ENCODE measurements at places on chromosomes 12 and 14. TPM values are rescaled to one million over a fixed set of nuclear protein-coding genes. Genes with fewer than 3 reads are reported as not detected.

DNA sequence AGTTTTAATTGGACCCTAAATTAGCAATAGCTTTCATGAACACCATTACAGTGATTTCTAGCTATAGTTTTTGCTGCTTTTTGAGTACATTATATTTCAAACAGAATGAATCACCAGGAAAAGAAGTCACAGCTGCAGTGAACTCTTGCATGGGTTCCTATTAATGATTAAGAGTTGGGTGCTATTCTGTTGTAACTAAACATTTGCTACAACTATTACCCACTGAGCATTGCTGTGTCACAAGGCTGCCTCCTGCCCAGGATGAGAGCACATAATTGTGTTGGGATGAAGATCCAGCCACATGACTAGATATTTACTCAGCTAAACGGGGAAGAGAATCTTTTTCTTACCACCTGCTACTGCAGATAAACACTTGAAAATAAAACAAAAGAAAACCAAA lies 152.7 kb downstream of the GXYLT1 start:
- no peak for DNase-seq

- no peak for DNase-seq
Measured at GRCh38 chr12:131432532-131433260, 278.2 kb upstream of the SFSWAP start.

DNA sequence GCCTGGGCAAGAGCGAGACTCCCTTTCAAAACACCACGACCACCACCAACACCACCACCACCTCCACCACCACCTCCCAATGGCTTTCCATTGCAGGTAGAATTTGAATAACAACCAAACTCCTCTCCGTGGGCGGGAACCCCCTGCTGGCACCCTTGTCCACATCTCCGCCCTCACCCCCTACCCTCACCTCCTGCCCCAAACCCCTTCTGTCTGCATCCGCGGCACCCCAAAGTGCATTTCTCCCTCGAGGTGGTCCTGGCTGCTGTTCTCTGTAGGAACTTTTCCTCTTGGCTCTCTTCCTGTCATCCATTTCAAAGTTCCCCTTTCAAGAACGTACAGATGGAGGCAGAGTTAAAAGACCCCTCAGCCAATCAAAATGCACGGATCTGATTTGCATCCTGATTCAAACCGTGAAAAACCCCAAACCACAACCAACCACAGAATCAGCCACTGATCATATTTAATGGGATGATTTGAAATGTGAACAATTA lies 3.8 kb downstream of the SDSL start:
- DNase-seq, result no peak

The GAPDH gene
- 2,005 TPM for polyA plus RNA-seq

GRCh38 chr12:68445824-68446223 lies 113.7 kb upstream of the MDM1 start:
- no peak for DNase-seq

DNA sequence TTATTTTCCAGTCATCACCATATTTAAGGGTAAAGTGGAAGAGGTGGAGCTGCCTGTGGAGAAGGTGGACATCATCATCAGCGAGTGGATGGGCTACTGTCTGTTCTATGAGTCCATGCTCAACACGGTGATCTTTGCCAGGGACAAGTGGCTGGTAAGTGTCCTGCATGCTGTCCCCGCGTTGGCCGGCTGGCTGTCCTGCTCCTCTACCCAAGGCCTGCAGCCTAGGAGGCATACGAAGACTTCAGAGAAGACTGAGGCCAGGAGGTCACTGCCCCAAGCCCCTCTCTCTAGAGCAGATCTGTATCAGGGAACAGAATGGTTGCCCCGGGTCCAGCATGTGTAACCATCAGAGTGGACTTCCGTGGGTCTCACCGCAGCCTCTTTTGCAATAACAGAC lies 77.7 kb downstream of the PRMT8 start:
- no peak for DNase-seq

The ATN1 gene
- 95.0 TPM for polyA plus RNA-seq

GRCh38 chr12:105170139-105170538 lies 62.6 kb downstream of the WASHC4 start:
- no peak for DNase-seq

The LRRIQ1 gene
- 38.7 TPM for polyA plus RNA-seq

DNA sequence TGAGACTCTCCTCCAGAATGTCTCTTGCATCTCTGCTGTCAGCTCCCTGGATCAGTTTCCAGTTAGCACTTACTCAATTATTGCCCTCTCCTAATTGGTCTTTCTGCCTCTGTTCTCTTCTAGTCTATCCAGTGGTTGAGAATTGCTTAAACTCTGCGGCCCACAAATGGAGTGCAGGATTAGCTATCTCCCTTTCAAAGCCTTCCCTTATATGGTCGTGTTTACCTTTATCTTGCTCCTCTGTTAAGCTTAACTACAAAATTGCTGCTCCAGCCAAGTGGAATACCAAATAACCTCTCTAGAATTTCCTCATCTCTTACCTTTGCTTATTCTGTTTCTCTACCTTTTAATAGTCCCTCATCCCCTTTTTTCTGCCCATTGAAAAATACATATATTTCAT lies 132.7 kb downstream of the NRXN3 start:
- no peak for DNase-seq

The DGKA gene
- polyA plus RNA-seq, result 17.7 TPM

GRCh38 chr14:104103446-104104075 lies 18.1 kb downstream of the ASPG start:
- no peak for DNase-seq

GRCh38 chr12:75634244-75635222 lies 123.1 kb upstream of the KRR1 start:
- no peak for DNase-seq

- DNase-seq, result no peak
Measured at GRCh38 chr14:31508135-31508534, 20.3 kb upstream of the GPR33 start.

GRCh38 chr14:101721111-101721510 lies 40.4 kb upstream of the PPP2R5C start:
- DNase-seq, result no peak

DNA sequence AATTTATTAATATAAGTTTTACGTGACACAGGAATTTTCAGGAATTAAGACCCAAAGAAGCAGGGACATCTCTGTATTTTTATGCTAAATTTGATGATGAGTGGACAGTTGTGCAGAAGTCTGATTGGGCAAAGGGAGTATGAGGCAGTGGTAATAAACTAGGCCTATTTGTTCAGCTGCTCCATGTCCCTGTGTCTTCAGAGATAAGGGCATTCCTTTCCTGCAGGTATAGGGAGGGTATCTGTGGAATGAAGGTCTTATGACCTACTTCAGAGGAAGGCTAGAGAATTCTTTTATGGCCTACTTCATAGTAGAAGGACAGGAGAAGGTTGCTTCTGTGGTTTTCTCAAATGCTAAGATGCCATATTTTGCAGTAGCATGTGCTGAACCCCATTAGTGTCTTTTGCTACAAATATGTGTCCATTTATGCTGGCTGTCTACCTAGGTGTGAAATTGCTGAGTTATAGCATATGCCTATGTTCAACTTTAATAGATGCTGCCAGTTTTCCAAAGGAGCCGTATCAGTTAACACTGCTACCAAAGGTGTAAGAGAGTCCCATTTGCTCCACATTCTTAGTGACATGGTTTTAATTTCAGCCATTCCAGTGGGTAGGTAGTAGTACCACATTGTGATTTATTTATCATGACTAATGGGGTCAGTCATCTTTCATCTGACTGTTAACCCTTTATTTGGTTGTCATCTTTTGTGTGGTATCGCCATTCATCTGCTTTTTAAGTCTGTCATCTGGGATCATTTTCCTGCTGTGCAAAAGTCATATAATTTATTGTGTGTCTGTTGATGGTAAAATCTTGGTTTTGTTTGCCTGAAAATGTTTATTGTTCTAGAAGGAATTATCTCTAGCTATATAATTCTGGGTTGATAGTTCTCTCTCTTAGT lies 410.7 kb upstream of the RGS6 start:
- no peak for DNase-seq

DNA sequence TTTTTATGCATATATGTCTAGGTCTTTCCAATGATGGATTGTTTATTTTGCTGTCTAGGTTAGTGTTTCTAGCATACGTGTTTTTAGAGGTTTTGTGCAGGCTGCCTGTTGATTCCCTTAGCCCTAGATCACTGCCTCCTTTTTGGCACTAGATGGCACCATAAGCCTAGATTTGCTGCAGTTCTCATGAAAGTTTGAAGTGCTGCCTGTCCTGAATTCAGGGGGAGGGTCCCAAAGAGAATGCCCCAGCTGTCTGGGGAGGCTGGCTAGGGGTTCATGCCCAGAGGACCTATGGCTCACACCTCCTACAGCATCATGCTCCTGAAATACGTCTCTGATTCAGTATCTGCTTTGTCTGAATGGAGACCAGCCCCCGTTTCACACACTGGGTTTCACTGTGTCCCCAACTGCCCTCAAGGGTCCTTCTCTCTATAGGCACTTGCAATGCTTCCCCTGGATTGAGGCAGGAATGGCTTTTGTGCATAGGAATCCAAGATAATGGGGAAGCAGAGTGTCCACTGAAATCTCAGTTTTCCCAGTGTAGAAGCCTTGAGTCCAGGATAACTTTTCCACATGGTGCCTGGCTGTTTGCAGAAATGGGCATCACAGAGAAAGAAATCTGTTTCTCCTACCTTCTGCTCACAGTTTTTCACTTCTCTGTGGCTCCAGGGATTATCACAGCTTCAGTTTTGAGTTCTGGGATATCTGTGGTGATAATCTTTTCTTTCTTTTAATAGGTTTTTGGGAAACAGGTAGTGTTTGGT lies 14.2 kb upstream of the TXNRD1 start:
- DNase-seq, result no peak

The TSHR gene
- 0.14 TPM for polyA plus RNA-seq

- DNase-seq, result no peak
Measured at GRCh38 chr14:36988568-36988967, 183.8 kb downstream of the SLC25A21 start.

- no peak for DNase-seq
Measured at GRCh38 chr12:28459481-28459880, 269.2 kb downstream of the CCDC91 start.

The POTEG gene
- not detected for polyA plus RNA-seq

GRCh38 chr14:65006261-65006721 lies 19.6 kb downstream of the FNTB start:
- DNase-seq, result no peak

The HOXC13 gene
- not detected for polyA plus RNA-seq

- no peak for DNase-seq
Measured at GRCh38 chr12:52234223-52234810, 1.3 kb downstream of the KRT7 start.

GRCh38 chr12:12338527-12339168 lies 11.4 kb downstream of the MANSC1 start:
- no peak for DNase-seq

The PROX2 gene
- 0.39 TPM for polyA plus RNA-seq
